Activated T-helper 1 cell treated with Interleukin-2 at 50 U/mL for 16 hours (primary cell): ENCODE measurements at places on chromosomes 4 and X.

- DNase-seq = no peak
These were observed 11.0 kb upstream of the EIF4E start for GRCh38 chr4:98939892-98940298.

DNA sequence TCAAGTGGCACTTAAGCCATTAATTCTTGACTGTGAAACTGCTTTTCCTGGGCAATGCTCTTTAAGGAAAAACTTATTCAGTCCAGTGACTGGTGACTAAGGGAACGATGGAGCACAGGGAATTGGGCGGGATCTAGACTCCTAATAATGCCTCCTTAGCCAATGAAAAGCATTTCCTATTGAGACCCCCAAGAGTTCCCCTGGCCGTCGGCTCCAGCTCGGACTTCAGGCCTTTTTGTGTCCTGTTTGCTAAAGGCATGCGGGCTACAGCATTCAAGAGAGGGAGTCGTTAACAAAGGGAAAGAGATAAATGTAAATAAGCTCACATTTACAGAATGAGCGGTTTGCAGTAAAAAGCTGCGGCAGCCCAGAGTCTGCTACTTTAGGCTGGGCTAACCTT lies at the start of gene LPAR4:
Gene LPAR4 (plus strand): TSS at position 232 of the 400 bp plus-strand sequence. CDS start 7,150 bp downstream, outside the sequence.
- no peak for DNase-seq

DNA sequence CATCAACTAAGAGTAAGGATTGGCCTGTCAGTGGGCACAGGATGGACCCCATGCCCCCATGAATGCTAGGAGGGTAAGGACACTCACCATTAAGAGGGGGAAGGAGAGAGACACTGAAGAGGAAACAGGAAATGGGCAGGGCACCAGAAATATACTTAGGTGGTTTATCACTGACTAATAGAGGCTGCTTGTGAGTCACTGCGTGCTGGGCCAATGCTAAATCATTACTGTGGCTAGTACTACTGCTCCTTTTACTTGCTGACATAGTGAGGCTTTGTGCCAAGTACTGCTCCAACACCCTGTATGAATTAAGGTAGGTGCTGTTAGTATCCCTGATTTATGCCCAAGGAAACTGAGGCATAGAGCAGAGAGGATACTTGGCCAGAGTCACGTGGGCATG lies 130.4 kb upstream of the FRMPD4 start:
- no peak for DNase-seq

GRCh38 chrX:19642241-19643109 lies 127.2 kb upstream of the MAP3K15 start:
- no peak for DNase-seq

- DNase-seq = no peak
These were observed 26.4 kb downstream of the CASP6 start for GRCh38 chr4:109676886-109677285.

- no peak for DNase-seq
These were observed 61.8 kb upstream of the SFRP2 start for GRCh38 chr4:153850533-153851280.

GRCh38 chr4:183790661-183791060 lies 114.4 kb upstream of the STOX2 start:
- DNase-seq = no peak

DNA sequence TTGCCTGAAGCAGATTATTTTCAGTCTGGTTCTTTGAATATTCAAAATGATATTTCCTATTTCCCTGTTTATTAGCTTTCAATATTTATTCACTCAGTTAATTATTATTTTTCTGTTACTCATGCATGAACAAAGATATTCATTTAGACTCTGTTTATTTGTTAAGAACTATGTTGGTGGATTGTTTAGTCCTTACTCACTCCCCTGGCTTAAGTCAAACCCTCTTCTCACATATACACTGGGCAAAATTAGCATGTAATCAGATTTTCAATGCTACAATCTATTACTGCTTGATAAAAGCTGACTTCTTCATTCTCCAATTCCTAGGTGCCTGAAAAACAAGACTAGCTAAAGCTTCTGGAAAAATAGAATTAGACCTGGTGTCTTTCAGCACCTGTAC lies 335.8 kb downstream of the FAT4 start:
- DNase-seq = no peak

- DNase-seq = no peak
These were observed 49.5 kb upstream of the IBSP start for GRCh38 chr4:87749883-87750282.

GRCh38 chrX:17047224-17047623 lies 100.8 kb downstream of the REPS2 start:
- DNase-seq = no peak

DNA sequence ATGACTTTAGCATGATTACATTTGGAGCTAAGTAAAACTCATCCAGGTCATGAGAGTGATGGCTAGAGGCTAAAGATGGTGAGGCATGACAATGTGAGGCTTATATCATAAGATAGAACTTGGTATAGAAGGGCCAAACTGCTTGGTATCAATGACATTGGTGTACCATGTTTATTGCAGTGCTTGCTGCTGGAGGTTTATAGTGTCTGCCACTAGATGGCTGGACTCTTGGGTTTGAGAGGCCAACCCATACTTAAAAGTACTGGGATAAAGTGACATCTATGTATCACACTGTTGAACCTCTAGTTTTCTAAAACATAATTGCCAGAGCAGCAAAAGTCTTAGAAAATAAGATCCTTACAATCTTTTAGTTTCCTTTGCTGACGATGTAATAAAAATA lies 83.0 kb upstream of the TACR3 start:
- DNase-seq = no peak

- no peak for DNase-seq
These were observed 1.8 kb downstream of the FGFR3 start for GRCh38 chr4:1794809-1795298.

DNA sequence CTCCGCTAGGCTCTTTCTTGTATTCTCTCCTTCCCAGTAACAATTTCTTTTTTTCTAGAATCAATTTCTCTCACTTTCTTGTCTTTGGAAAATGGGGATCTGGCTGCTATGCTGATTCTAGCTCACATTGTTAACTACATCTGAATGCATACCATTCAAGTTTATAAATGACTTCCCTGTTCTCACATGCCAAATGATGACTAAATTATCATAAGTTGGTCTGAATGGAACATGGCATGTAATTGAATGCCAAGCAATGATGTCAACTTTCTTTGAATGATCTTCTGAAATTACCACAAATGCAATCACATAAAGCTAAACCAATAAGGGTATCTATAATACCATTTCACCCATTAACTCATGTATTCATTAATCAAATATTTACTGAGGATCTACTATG lies 2.7 kb upstream of the ITM2A start:
- no peak for DNase-seq

GRCh38 chrX:10893366-10893765 lies 217.8 kb upstream of the HCCS start:
- DNase-seq = no peak
